ENCODE measurements at places on chromosomes 16 and 17.

DNA sequence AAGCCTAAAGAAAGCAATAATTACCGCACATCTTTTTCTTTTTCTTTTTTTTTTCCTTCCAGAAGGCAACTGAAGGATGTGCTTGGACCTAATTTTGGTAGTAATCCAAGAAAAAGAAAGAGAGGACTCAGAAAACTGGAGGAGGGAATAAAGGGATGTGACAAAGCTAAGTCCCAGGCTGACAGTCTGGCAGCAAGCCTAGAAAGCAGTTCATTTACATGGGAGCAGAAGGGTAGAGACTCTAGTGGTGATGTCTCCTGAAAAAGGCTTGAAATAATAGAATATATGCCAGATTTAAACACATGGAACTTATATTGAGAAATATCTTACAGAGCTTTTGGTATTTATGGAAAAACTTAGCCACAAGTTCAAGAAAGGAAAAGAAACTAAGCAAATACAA, 101.0 kb upstream of the SHISA6 start:
- H3K36me3 ChIP-seq, result no peaks in the 10 kb centered on the region
- H3K27ac ChIP-seq, result no peak overlapping the region
- no peaks in the 10 kb centered on the region for H3K4me1 ChIP-seq
- no peak overlapping the region for H3K4me3 ChIP-seq
- H3K27me3 ChIP-seq, result no peaks in the 10 kb centered on the region
- DNase-seq, result no peak

- DNase-seq, result peak; percentile 73
- peaks cover 16% of the 10 kb centered on the region for H3K36me3 ChIP-seq
- peaks cover 17% of the 10 kb centered on the region for H3K4me1 ChIP-seq
- H3K4me3 ChIP-seq, result no peak overlapping the region
These were observed 21.2 kb downstream of the MEAK7 start for GRCh38 chr16:84482951-84483881.

DNA sequence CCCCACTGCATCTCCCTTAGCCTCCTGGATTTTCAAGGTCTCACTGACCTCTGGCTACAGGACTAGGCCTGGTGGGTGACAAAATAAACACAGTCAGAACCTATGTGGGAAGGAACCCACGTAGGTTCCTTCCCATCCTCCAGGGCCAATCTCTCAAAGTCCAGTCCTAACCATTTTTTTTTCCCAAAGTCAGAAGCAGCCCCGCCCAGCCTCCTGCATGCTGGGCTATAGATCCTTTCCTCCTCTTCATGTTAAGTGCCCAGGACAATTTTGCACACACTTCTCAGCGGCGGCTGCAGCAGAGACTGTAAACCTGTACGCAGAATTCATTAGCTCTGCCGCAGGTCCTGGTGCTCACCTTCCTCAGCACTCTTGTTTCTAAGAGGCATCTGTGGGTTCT, 285.8 kb downstream of the NPIPA8 start:
- H3K4me1 ChIP-seq, result no peaks in the 10 kb centered on the region
- no peaks in the 10 kb centered on the region for H3K36me3 ChIP-seq
- no peak overlapping the region for H3K4me3 ChIP-seq
- H3K27ac ChIP-seq, result no peak overlapping the region
- no peaks in the 10 kb centered on the region for H3K27me3 ChIP-seq

DNA sequence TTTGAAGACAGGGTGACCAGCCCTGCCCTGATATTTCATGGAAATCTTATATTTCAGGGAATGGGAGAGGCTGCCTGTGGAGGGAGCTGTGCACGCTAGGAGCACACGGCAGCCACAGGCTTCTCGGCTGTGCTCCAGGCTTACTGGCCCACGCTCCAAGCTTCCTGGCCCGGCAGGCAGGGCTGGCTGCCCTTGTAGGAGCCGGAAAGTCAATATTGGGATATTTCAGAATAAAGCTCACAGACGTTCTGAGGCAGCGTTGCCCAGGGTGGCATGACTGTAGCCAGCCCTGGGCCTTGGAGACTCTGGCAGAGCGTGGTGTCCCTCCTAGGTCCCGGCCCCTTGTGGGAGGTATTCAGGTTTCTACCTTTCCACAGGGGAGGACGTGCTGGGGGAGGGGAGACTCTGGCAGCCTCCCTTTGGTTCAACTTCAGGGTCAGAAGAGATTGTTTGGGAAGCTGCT, 95.6 kb downstream of the NPIPB11 start:
- no peak overlapping the region for H3K4me3 ChIP-seq
- DNase-seq, result no peak
- H3K36me3 ChIP-seq, result no peaks in the 10 kb centered on the region
- no peak overlapping the region for H3K27ac ChIP-seq
- no peaks in the 10 kb centered on the region for H3K27me3 ChIP-seq
- peaks cover 48% of the 10 kb centered on the region for H3K4me1 ChIP-seq

GRCh38 chr17:55898195-55898594, 147.3 kb downstream of the PCTP start:
- no peaks in the 10 kb centered on the region for H3K27me3 ChIP-seq
- no peaks in the 10 kb centered on the region for H3K36me3 ChIP-seq
- no peak overlapping the region for H3K4me3 ChIP-seq
- no peak overlapping the region for H3K27ac ChIP-seq
- DNase-seq, result no peak

DNA sequence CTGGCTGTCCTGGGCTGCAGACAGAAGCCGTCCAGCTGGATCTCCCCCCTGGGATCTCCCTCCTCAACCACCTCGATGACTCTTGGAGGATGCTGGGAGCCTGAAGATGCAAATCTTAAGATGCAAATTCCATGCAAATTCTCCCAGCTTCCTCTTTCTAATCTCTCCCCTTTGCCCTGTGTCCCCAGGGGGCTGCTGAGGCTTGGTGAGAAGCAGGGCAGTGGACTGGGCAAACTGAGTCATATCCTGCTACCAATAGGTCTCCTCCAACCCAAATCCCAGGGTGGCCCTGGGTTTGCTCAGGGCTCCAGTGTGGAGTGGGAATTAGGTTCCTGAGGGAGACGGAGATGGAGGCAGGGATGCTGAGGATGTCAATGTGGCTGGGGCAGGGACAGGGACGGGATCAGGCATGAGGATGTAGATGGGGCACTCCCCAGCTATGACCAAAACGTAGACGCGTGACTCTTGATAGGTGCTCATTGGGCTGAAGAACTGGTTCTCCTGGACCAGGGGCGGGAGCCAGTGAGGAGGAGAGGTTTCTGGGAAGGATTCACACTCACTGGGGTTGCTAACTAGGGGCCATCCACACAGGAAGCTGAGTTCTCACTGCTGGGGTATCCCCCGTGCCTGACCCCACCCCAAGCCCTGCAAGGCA, 3.6 kb upstream of the ALOX12B start:
- H3K27me3 ChIP-seq, result peaks cover 67% of the 10 kb centered on the region
- no peaks in the 10 kb centered on the region for H3K36me3 ChIP-seq
- H3K4me1 ChIP-seq, result no peaks in the 10 kb centered on the region
- no peak overlapping the region for H3K4me3 ChIP-seq

DNA sequence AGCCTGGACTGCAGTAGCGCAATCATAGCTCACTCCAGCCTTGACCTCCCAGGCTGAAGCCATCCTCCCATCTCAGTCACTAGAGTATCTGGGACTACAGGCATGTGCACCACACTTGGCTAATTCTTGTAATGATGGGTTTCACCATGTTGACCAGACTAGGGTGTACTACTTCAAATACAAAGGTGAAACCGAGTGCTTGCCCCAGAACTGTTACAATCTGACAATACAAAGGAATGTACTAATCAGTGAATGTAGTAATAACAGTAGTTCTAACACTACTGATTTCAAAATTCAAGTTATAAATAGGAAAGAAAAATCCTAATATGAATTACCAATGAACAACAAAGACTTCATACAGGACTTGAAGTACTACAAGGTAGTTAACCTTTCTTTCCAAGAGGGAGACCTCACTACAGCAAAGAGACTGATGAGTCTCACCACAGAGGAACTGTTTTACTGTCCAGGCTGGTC, 24.4 kb downstream of the CRK start:
- peaks cover 10% of the 10 kb centered on the region for H3K4me1 ChIP-seq
- peaks cover 19% of the 10 kb centered on the region for H3K36me3 ChIP-seq
- no peak overlapping the region for H3K4me3 ChIP-seq
- no peak overlapping the region for H3K27ac ChIP-seq

- H3K36me3 ChIP-seq, result peaks cover 14% of the 10 kb centered on the region
- H3K27ac ChIP-seq, result no peak overlapping the region
- DNase-seq, result no peak
- no peak overlapping the region for H3K4me3 ChIP-seq
These were observed 7.5 kb downstream of the SEC14L1 start for GRCh38 chr17:77148077-77148939.

- peak overlapping the region; percentile 69 for H3K27ac ChIP-seq
- no peak overlapping the region for H3K4me3 ChIP-seq
- peak; percentile 9 for DNase-seq
- no peaks in the 10 kb centered on the region for H3K36me3 ChIP-seq
- peaks cover 42% of the 10 kb centered on the region for H3K4me1 ChIP-seq
These were observed 10.1 kb upstream of the SPOP start for GRCh38 chr17:49687878-49688491.

DNA sequence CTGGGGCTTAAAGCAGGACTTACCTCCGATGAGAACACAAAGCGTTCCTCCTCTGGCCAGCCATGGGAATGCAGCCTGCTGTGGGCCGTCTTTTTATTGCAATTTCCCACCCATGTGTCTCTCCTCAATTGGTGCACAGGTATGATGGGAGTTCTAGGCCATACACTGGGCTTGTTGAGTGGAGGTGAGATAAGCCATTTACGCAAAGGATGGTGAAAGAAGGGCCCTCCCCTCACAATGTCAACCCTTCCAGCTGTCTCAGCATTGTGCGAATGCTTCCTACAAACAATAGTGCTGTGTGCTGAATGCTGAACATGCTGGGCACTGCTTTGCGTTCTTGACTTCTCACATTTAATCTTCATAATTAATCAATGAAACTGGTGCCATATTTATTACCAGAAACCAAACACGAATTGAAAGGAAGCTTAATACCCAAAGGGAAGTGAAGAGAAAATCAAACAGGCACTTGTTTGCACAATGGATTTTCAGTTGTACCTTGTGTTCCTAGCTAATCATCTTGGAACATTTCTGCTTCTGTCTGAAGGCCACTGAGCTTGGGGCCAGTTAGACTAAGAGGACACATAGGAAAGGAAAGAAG, at the start of gene GP2:
Gene GP2, minus strand, starts transcription at position 70 of the 598 bp plus-strand sequence. CDS start 1,082 bp downstream, outside the sequence.
- H3K4me3 ChIP-seq, result no peak within 1 kb of the TSS
- H3K36me3 ChIP-seq, result no peaks in the 10 kb centered on the region
- peaks cover 2% of the 10 kb centered on the region for H3K27me3 ChIP-seq
- DNase-seq, result no peak
- H3K27ac ChIP-seq, result no peak within 1 kb of the TSS
- no peaks in the 10 kb centered on the region for H3K4me1 ChIP-seq

- no peaks in the 10 kb centered on the region for H3K36me3 ChIP-seq
- no peak overlapping the region for H3K4me3 ChIP-seq
- no peak for DNase-seq
- peaks cover 14% of the 10 kb centered on the region for H3K4me1 ChIP-seq
- no peak overlapping the region for H3K27ac ChIP-seq
These were observed 4.0 kb downstream of the CDH15 start for GRCh38 chr16:89175280-89176146.

- H3K36me3 ChIP-seq, result peaks cover 2% of the 10 kb centered on the region
- H3K27me3 ChIP-seq, result peaks cover 3% of the 10 kb centered on the region
- no peak overlapping the region for H3K27ac ChIP-seq
- no peak overlapping the region for H3K4me3 ChIP-seq
- no peak for DNase-seq
- H3K4me1 ChIP-seq, result peaks cover 56% of the 10 kb centered on the region
These were observed 3.5 kb upstream of the RRAD start for GRCh38 chr16:66928702-66929388.

- H3K36me3 ChIP-seq, result no peaks in the 10 kb centered on the region
- peaks cover 2% of the 10 kb centered on the region for H3K27me3 ChIP-seq
- no peak for DNase-seq
- H3K4me3 ChIP-seq, result no peak overlapping the region
These were observed 16.2 kb downstream of the MYLK3 start for GRCh38 chr16:46731691-46732555.

DNA sequence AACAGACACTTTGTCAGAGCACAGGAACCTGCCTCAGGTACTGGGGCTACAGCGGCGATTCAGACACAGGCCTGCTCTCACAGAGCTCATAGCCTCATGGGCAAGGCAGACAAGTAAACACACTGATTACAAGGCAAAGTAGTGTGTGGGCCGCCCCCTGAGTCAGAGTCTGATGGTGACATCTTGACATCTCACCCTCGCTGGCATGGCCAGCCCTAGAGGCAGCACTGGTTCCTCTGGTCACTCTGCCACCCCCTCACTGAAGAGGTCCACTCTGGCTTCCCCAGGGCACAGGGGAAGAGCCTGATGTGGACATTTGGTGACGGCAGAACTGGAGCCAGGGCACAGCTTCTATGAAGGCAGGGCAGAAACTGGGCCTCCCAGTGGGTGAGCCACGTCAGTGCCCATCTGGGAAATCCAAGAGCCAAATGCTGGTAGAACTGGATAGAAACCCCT, 32.9 kb upstream of the TOB1 start:
- no peak for DNase-seq
- peaks cover 24% of the 10 kb centered on the region for H3K4me1 ChIP-seq
- H3K36me3 ChIP-seq, result no peaks in the 10 kb centered on the region
- no peak overlapping the region for H3K27ac ChIP-seq

GRCh38 chr17:59353936-59354755, 22.7 kb downstream of the YPEL2 start:
- DNase-seq, result no peak
- H3K27me3 ChIP-seq, result no peaks in the 10 kb centered on the region
- peak overlapping the region; percentile 61 for H3K27ac ChIP-seq
- peaks cover 98% of the 10 kb centered on the region for H3K4me1 ChIP-seq
- H3K36me3 ChIP-seq, result peaks cover 30% of the 10 kb centered on the region

- peaks cover 92% of the 10 kb centered on the region for H3K4me1 ChIP-seq
- no peak for DNase-seq
- no peak overlapping the region for H3K4me3 ChIP-seq
These were observed 7.2 kb upstream of the MTSS2 start for GRCh38 chr16:70692873-70693671.

GRCh38 chr16:3646348-3646920, 8.1 kb upstream of the DNASE1 start:
- H3K36me3 ChIP-seq, result peaks cover 2% of the 10 kb centered on the region
- peaks cover 17% of the 10 kb centered on the region for H3K4me1 ChIP-seq
- H3K4me3 ChIP-seq, result no peak overlapping the region
- peak overlapping the region; percentile 22 for H3K27ac ChIP-seq
- no peaks in the 10 kb centered on the region for H3K27me3 ChIP-seq
- peak; percentile 48 for DNase-seq

DNA sequence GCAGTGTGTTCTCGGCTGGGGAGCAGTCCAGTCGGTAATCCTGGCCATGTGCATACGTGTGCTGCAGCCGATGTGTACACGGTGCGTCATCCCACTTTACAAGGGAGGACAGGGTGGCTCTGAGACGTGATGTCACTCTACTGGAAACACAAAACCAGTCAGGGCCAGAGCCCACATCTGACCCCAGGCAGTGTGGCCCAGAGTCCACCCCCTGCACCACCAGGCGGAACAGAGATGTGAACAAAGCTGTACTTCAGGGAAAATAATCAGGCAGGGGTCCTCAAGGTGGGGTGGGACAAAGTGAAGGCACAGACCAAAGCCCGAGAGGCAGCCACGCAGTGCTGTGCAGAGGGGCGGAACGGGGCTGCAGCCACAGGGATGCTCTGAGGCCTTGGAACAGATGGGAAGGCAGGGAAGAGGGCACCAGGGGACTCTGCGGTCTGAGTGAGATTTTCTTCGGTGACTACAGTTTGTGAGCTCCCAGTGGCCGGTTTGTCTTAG, 181.5 kb downstream of the ZNF423 start:
- no peaks in the 10 kb centered on the region for H3K36me3 ChIP-seq
- H3K4me3 ChIP-seq, result no peak overlapping the region
- H3K27me3 ChIP-seq, result no peaks in the 10 kb centered on the region
- no peaks in the 10 kb centered on the region for H3K4me1 ChIP-seq
